ENCODE measurements at places on chromosomes 7 and 10.

DNA sequence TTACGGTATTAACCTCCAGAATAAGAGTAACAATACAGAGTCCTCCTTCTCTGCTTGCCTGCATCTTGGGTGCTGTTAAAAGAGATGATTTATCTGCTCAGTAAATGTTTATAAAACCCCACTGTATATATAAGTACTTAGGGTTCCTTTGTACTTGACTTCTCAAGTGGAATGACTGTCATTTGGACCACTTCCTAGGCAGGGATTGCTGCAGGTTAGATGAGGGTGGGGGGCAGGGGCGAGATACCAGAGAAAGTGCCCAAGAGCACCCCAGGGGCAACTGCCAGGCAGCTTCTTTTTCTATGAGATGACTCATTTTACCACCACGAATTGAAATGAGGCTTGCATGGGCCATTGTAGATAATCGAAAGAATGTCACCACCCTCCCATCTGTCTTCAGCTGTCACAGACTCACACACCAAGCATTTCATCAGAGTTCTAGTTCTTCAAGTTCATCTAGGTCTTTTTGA, 421.9 kb upstream of the GALNT17 start:
- no peak for DNase-seq

DNA sequence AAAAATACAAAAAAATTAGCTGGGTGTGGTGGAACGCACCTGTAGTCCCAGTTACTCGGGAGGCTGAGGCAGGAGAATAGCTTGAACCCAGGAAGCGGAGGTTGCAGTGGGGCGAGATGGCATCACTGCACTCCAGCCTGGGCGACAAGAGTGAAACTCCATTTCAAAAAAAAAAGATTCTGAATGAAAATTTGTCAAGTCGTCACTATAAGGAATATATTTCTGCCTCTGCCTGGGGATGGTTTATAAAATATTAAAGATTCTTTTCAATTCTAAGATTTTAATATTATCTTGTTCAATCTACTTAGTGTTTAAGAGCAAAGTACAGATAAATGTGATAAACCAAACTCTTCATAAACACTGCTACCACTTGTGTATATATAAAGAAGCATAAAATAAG, 147.3 kb downstream of the NRBF2 start:
- DNase-seq, result no peak

DNA sequence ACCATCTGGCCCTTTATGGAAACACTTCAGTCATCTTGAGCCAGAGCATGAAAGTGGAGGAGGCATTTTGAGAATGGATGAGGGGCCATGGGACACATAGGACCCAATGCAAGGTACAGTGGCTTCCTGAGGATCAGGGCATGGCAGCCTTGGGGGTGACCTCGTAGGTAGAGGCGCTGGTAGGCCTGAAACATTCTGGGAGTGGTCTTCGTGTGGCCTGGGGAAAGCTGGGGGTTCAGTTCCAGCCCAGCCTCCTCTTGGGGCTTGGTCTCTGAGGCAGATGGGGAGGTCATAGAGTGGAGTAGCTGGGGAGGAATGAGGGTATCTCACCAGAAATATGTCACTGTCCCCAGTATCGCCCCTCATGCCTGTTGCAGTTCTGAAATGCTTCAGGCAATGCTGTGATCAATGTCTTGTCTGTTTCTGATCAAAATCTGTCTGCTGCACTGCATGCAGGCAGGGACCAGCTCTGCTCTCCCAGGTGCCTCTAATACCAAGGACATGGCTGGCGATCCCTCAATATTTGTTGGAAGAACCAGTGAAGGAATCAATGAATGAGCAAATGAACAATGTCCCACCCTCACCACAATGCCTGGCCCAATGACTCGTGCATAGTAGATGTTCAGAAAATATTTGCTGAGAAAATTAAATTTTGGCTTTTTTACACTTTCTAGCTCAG, 90.9 kb downstream of the CHST15 start:
- DNase-seq, result no peak

- no peak for DNase-seq
These were observed 52.9 kb upstream of the CACNB2 start for GRCh38 chr10:18087355-18087754.

- no peak for DNase-seq
These were observed 93.2 kb upstream of the SAMD8 start for GRCh38 chr10:75018251-75018650.

- no peak for DNase-seq
These were observed 130.4 kb upstream of the BMPER start for GRCh38 chr7:33774762-33775523.

DNA sequence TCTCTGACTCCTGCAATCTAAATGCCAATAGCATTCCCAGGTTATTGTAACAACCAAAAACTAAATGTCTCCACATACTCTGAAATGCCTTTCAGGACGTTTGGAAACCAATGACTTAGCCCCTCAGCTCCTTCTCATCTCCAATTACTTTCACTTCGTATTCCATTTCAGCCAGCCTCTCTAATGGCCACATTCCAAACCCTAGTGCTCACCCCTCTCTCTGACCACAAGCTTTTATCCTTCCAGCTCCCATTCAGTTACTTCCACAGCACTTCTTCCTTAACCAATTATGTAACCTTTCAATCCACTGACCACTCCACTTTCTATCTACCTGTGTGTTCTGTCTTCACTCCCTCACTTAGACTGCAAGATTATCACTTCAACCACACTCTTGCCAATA, 4.3 kb downstream of the NOC3L start:
- no peak for DNase-seq

DNA sequence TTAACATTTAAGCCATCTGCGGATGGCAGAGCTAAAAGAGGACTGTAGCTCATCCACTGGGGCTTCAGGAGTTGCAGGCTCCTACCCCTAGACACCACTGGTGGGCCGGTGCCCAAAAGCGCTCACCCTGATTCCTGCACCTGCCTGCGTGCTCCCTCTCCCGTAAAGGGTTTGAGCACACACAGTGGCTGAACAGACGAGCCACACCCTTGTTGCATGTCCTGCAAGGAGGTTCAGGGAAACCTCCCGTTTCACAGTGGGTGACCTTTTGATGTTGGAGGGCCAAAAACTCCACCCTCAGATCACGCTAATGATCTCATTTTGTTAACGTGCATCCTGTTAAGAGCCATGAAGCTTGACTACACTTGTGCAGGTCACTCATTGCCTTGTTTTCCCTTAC, 37.9 kb downstream of the SYPL1 start:
- DNase-seq, result no peak

- no peak for DNase-seq
These were observed 447.8 kb upstream of the IGFBP3 start for GRCh38 chr7:46368871-46369270.

DNA sequence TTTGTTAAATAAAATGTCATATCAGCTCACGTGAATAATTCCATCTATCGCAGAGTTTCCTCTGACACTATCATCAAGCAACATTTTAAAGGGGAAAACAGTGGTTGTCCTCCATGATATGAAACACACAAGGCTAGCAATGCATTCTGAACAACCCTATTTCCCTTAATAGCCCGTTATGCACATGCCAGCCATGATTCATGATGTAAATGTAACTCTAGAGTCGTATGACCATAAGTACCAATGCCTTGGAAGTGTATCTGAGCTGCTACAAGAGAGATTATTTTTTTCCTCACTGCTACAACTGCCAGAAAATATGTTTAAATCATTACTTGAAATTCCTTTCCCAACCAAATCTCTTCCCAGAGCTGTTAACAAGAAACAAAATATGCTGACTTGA, 159.4 kb downstream of the GRM8 start:
- DNase-seq, result no peak

DNA sequence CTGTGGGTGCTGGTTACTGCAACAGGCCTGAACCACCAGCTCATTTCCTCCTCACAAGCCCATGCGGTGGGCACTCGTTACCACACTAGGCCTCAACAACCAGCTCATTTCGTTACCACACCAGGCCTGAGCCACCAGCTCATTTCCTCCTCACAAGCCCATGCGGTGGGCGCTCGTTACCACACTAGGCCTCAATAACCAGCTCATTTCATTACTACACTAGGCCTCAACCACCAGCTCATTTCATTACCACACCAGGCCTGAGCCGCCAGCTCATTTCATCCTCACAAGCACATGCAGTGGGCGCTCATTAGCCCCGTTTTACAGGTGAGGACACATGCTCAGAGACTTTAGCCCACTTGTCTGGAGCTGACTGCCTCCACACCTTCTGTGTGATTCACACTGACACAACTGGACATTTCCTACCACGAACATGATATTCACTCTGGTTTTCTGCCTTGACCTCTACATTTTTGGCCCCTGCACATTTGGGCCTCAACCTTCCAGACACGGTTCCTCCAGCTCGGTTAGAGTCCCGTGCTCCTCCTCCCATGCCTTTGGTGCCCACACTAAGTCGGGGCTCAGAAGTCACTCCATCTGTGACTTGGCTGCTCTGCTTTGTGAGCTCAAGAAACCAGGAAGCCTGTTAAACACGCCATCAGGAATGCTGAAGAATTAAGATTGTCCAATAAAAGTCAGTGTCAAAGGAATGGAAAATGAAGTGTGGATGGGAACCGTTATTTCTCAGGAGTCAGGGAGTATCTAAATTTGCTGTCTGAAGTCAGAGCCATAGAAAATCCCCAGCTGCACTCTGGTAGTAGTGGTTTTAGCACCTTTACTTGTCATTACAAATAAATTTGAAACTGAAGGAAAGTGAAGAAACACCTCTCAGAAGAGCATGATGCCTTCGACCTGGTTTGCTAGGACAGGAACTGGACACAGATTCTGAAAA, 55.8 kb upstream of the LANCL2 start:
- peak; percentile 14 for DNase-seq

DNA sequence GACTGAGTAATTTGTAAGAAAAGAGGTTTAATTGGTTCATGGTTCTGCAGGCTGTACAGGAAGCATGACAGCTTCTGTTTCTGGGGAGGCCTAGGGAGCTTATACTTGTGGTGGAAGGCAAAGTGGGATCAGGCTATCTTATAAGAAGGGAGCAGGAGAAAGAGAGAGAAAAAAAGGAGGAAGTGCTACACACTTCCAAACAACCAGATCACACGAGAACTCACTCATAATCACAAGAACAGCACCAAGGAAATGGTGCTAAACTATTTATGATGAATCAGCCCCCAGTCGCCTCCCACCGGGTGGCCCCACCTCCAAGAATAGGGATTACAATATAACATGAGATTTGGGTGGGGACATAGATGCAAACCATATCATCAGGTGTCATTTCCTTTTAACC, 89.1 kb upstream of the KCNMA1 start:
- no peak for DNase-seq

DNA sequence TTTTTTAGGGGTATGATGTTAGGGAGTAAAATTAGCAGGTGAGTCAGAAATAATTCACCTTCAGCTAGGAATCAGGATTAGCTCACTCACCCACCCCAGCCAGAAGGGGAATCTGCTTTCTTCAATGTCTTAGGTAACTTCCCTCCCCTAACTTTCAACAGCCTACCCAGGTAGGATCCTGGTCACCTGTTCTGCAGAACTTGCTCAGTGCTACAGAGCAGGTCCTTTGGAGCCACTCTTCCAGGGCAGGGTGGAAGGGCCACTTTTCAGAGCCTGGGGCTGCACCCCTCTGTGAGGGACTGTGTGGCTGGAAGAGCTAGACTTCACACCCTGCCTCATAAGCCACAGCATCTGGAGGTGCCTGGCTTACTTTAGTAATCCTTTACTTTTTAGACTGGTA, 58.1 kb downstream of the SHH start:
- DNase-seq, result no peak

- DNase-seq, result no peak
These were observed 7.1 kb upstream of the FAM107B start for GRCh38 chr10:14781763-14782162.

DNA sequence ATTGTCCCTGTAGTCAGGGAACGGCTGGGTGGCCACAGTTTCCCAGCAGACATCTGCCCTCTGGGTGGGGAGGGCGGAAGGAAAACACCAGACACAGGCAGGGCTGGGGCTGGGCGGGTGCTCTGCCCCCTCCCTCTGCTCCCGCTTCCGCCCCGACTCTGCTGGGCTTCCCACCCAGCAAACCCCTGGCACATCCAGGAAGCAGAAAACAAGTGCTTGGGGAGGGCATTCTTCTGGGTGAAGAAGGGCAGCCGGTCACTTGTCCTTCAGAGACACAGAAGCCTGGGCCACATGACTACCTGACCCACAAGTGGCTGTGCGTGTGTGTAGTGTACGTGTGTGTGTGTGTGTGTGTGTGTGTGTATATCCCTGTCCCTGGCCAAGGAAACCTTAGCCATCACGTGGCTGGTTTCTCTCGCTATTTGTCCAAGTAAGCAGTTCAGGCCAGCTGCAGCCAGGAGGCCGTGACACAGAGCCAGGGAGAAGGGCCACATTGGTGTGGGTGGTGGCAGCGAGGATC, 77.9 kb downstream of the ZMIZ1 start:
- no peak for DNase-seq

GRCh38 chr7:137893143-137893742, 46.5 kb upstream of the DGKI start:
- no peak for DNase-seq

DNA sequence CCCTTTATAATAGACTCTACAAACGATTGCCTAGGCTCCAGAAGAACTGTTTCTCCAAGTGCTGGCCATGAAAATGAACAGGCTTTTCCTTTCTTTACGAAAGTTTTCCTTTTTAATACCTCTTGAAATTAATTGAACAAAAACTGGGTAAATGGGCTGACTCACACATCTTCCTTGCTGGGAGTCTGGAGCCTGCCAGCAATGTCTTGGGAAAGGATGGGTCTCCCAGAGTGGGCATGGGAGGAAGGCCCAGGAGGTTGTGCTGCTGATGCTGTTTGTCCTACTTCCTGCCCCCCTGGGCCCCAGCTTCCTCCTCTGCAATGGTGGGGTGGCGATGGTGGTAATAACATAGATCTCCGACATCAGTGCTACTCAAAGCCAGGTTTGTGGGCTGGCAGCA, 174.1 kb downstream of the RPS24 start:
- no peak for DNase-seq

- DNase-seq, result no peak
These were observed 26.8 kb downstream of the WNT2 start for GRCh38 chr7:117296066-117296465.

- DNase-seq, result no peak
These were observed 10.2 kb upstream of the FAM13C start for GRCh38 chr10:59372543-59372942.

- DNase-seq, result no peak
These were observed 17.2 kb upstream of the NPTX2 start for GRCh38 chr7:98599886-98600285.

DNA sequence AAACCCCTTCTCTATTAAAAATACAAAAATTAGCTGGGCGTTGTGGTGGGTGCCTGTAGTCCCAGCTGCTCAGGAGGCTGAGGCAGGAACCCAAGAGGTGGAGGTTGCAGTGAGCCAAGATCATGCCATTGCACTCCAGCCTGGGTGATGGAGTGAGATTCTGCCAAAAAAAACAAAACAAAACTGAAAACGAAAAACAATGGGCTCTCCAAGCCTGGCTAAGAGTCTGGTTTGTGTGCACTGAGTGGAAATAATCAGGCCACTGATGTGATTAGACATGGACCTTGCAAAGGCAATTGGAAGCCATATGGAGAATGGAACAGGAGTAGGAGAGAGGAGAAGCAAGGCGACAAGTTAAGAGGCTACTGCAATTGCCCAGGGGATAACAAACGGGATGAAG, 60.1 kb upstream of the GSDME start:
- DNase-seq, result no peak

Data from activated CD8-positive, alpha-beta memory T cell treated with anti-CD3 and anti-CD28 coated beads for 1 hour (primary cell).